ENCODE measurements at places on chromosomes 16 and 17. TPM values are rescaled to one million over a fixed set of nuclear protein-coding genes. Genes with fewer than 3 reads are reported as not detected.

INCA1 gene
- total RNA-seq: 0.09 TPM

SLC47A1 gene
- total RNA-seq: not detected

KRTAP2-2 gene
- total RNA-seq: not detected

CNTNAP1 gene
- 39.4 TPM for total RNA-seq

CLDN7 gene
- total RNA-seq: 4.2 TPM

CNTD1 gene
- total RNA-seq: 0.94 TPM

ST6GALNAC2 gene
- total RNA-seq: 1.4 TPM

CSH1 gene
- total RNA-seq: not detected

CSF3 gene
- total RNA-seq: 0.16 TPM

TP53TG3B gene
- not detected for total RNA-seq

SDF2 gene
- 77.9 TPM for total RNA-seq

MYOCD gene
- 0.32 TPM for total RNA-seq

CES5A gene
- not detected for total RNA-seq

ABCC1 gene
- total RNA-seq: 142 TPM

SOST gene
- not detected for total RNA-seq

CYGB gene
- 86.2 TPM for total RNA-seq

PPP1R1B gene
- 6.3 TPM for total RNA-seq

HOXB1 gene
- total RNA-seq: not detected

ALOX12 gene
- total RNA-seq: 0.09 TPM

MFAP4 gene
- 47.1 TPM for total RNA-seq

HSD11B2 gene
- total RNA-seq: not detected

DCXR gene
- 25.1 TPM for total RNA-seq

CCDC200 gene
- 0.16 TPM for total RNA-seq

TPPP3 gene
- total RNA-seq: 2.0 TPM
